GM19239 (cell line): ENCODE measurements at places on chromosomes 3 and 15.

GRCh38 chr15:41727143-41727542 is 47.1 kb upstream of the MAPKBP1 start:
- DNase-seq = no peak

DNA sequence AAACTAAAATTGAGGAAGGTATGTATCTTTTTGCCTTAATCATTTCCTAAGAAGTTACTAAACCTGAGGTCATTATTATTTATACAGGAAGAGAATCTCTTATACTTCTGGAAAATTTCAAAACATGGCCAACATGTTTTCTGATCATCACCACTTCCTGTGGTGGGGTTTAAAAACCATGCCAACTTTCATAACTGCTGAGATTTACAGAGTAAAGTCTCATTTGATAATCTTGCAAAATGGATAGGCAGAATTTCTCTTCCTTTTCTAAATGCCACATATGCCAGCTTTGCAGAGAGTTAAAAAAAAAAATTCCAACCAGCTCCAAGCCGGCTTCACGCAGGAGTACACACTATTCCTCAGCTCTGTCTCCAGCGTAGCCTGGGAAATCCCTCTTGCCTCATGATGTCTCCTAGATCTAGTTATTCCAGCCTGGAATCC is 124.3 kb upstream of the SPRED1 start:
- DNase-seq = no peak

DNA sequence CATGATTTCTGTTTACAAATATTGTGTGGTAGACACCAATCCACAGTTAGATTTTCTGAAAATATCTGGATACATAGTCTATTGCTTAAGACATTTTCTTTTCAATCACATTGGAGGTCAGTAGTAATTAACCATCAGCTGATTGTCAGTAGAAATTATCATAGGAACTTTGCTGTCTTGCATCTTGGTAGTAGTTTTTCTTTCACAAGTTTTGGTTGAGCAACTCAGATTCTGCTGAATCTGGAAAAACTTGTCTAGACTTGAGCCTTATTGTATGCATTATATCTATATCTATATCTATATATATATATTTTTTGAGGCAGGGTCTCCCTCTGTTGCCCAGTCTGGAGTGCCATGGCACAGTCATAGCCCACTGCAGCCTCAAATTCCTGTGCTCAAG is 4.0 kb downstream of the RAB11A start:
- no peak for DNase-seq

DNA sequence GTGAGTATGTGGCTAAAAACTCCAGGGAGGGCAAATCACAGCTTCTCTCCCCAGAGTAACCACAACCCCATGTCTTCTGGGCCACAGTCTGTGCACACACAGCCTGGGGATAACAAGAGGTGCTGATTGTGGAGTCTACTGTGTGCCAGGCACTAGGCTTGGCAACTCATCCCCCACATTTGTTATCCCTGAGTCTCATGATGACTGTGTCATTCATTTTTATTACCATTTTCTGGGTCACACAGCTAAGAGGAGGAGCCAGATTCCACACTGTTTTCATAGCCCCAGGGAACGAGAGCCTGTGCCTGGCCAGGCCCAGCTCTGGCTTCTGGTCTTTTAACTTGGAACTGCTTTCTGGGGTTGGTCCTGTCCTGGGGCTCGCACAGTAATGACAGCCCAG is 34.5 kb downstream of the ESYT3 start:
- DNase-seq = no peak

DNA sequence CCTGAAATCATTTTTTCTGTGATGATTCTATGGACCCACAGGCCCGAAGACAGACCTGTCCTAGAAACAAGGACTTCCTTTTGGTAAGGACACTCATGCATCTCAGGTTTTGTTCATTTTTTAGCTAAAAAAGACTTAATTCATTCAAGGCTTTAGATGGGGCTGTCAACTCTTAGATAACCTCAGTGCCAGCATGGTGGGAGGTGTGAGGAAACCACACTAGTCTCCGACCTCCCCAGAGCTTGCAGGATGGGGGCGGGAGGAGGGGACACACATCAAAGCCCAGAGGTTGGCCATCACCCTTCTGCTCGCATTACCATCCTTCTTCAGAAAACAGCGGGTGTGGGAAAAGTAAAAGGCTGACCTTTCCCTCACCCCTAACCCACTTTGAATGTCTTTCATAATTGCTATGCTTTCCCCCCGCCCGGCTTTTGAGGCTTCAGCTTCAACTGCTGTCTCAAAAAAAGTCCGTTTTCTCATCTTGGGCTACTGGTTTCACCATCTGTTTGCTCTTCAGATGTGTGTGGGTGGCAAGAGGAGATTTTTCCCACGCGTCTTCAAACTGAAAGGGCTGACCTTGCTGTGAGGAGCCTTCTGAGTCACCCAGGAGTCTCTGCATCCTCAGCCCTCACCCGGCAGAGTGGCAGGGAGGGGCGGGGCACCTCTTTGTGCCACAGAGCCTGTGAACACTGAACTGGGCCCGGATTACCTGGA is 27.6 kb upstream of the CXCR6 start:
- DNase-seq = peak; percentile 87

- DNase-seq = no peak
Measured at GRCh38 chr3:27900316-27900715, 178.2 kb upstream of the EOMES start.

DNA sequence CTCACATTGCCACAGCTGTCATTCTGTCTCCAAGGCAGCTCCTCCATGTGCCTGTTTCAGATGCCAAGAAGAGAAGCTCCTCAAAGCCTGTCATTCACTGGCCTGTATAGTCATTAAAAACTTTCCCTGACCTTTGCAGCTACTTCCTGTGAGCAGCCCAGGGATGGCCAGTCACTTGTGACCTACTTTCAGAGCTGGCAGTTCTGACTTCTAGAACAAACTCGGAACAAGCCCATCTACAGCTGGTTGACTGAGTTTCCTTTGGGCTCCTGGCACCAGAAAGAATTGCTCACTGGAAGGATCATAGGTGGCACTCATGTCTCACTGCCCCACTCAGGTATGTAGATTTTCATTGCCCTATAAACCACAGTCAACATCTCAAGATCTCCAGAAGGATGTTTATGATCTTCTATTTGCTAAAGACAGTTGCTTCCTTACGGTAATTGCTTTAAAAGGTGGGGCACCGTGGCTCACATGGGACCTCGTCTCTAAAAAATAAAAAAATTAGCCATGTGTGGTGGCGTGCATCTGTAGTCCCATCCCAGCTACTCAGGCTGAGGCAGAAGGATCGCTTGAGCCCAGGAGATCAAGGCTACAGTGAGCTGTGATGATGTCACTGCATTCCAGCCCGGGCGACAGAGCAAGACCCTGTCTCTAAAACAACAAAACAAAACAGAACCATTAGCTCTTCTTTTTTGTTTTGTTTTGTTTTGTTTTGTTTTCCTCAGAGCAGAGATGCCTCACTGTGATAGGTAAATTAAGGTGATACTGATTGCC is 11.2 kb upstream of the ATP13A3 start:
- no peak for DNase-seq

GRCh38 chr3:171165983-171166382 is 139.5 kb upstream of the SLC2A2 start:
- no peak for DNase-seq

DNA sequence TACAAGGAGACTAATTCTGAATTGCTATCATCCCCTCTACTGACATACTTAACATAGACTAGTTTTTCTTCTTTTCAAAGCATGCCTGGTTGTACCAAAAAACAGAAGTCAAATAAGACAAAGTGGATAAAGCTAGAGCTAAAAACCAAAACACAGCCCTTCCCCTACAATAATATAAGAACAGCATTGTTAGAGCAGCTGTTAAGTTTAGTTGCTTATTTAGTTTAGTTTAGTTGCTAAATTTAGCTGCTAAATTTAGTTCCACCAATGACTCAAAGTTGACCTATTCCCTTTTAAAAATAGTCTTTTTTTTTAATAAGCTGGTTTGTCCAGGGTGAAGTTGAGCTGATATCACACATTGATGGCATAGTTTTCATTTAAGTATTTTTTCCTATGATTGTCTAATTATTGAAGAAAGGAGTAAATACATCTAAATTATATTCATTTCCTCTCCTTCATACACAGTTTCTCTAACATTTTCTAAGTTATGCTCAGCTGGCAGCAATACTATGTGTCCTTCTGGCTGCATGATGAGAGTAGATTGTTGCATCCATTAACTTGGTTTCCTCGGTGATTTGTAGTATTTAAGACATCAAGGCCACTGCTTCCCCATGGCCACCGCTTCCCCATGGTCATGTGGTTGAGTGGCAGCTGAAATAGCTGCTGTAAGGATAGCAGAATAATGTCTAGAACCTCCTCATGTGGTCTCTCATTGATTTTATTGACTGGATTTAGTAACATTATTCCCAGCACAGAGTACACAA is 718.6 kb upstream of the NECTIN3 start:
- DNase-seq = no peak

DNA sequence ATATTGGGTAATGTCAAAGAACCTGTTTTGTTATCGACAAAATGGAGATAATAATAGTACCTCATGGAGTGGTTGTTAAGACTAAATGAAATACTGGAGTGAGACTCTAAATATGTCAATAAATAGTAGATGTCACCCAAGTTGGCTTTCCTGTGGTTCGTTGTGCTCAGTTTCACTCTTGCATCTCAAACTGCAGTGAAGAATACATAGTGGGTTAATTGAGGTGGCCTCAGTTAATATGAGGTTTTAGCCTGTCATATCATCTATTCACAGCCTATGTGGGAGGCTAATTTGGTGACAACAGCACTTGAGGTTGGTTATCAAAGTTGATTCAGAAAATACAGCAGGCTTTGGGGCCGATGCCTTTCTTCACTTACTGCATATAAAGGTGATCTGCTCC is 485.5 kb upstream of the SUCLG2 start:
- no peak for DNase-seq

- DNase-seq = no peak
Measured at GRCh38 chr3:9214599-9214998, 34.8 kb downstream of the SRGAP3 start.

GRCh38 chr3:4336850-4337546 is 33.8 kb downstream of the SETMAR start:
- no peak for DNase-seq

- DNase-seq = no peak
Measured at GRCh38 chr3:4395448-4395847, 71.6 kb downstream of the SUMF1 start.

GRCh38 chr3:107356706-107357105 is 20.5 kb upstream of the CCDC54 start:
- no peak for DNase-seq

- no peak for DNase-seq
Measured at GRCh38 chr3:73411993-73412392, 212.7 kb downstream of the PDZRN3 start.

- no peak for DNase-seq
Measured at GRCh38 chr3:39038165-39038564, 13.6 kb downstream of the SCN11A start.

DNA sequence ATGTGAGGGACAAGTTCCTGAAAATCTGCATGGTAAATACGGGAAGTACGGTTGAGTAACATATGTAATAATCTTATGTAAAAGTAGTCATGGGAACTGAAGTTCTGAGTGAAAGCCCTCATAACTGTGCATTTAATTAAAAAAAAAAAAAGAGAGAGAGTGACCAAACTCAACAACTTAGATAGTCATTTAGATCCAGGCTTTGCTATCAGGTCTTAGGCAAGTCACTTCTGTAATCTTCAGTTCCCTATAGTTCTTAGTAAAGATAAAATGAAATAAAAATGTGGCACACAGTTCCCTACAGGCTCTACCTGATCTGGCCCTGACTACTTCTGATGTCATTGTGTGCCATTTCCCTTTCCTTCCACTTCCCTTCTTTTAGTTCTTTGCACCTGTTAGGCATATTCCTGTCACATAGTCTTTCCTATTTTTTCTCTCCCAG is 15.0 kb downstream of the RNF111 start:
- no peak for DNase-seq

GRCh38 chr3:78871048-78871447 is 896.8 kb downstream of the ROBO1 start:
- DNase-seq = no peak

- DNase-seq = no peak
Measured at GRCh38 chr15:67836477-67836876, 3.4 kb downstream of the RNU6-1 start.

DNA sequence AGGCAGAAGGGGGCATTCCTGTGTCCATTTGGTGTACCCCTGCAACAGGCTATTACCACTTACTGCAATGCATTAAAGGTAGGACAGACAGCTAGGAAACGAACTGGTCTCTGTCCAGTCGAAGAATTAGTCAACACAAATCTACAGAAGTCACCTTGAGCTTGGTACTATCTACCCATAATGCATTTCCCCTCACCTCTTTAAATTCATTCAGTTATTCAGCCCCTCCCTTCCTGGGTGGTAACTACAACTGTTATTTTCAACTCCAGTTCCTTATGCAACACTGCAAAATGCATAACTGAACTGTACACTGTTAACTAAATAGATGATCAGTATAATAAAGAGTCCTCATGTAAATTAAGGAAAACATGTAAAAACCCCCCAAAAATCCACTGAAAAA is 77.6 kb downstream of the MAGI1 start:
- no peak for DNase-seq

DNA sequence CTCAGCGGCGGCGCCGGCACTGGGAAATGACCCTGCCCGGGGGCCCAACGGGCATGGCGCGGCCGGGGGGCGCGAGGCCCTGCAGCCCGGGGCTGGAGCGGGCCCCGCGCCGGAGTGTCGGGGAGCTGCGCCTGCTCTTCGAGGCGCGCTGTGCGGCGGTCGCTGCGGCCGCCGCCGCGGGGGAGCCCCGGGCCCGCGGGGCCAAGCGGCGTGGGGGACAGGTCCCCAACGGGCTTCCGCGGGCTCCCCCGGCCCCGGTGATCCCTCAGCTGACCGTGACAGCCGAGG is 172 bp downstream of the ITPKA start:
- DNase-seq = no peak

DNA sequence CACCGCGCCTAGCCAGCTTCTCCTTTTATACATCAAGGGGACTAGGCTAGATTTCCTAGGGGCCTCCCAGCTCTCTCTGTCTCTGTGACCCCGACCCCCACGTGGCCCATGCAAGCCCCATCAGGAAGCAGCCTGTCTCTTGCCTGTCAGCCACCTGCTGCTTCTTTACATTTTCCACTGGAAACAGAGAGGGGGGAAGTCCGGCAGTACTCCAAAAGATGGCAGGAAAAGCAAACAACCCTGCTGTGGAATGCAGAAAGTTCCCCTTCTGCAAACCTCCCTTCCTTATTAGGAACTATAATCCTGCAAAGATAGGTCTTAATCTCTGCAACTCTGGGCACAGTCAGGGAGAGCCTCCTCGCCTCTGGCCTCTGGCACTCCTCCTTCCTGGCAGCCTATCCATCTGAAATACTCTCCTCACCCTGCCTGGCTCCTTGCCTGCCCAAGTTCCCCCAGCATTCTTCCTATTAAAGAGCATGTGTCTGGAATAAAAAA is 47.4 kb upstream of the HACD2 start:
- no peak for DNase-seq
